ENCODE measurements at places on chromosomes 1 and 21.

GRCh38 chr1:25831569-25832196, 11.9 kb downstream of the MTFR1L start:
- no peak for DNase-seq

GRCh38 chr1:200384818-200385390, 24.9 kb downstream of the ZNF281 start:
- DNase-seq, result no peak

- DNase-seq, result no peak
These were observed 11.0 kb upstream of the LHX4 start for GRCh38 chr1:180218806-180219765.

GRCh38 chr21:18007121-18007520, 188.0 kb upstream of the C21orf91 start:
- no peak for DNase-seq

GRCh38 chr1:2426540-2426939, 14.2 kb upstream of the PEX10 start:
- DNase-seq, result no peak

DNA sequence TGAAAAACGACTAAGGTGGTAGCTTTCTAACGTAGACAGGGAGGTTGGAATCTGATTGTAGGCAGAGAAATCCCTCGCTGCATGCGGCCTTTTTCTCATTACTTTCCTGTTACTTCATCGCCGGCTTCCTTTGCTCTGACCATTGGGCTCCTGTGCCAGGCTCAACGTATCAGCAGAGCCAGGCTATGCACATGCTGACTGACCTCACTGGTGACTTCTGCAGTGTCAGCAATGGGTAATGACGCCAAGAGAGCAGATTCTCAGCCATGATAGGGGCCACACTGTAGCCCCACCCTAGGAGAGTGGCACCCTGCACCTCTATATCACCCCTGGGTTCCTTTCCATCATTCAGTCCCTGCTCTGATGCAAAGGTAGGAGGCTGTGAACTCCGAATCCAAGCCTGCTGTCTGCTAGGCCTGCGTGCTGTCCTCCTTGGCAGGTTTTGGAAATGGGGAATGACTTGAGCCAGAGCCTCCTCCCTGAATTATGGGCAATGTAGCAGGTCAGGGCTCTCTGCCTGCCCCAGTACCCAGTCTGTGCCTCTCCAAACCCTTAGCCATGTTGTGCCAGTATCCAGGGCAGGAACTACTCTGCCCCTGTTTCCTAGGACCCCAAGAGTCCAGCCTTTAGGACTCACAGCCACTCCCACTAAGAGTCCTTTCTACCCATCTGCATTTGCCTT, 11.4 kb downstream of the PPFIA4 start:
- DNase-seq, result no peak

- DNase-seq, result no peak
These were observed 4.7 kb upstream of the CD55 start for GRCh38 chr1:207316622-207317391.

DNA sequence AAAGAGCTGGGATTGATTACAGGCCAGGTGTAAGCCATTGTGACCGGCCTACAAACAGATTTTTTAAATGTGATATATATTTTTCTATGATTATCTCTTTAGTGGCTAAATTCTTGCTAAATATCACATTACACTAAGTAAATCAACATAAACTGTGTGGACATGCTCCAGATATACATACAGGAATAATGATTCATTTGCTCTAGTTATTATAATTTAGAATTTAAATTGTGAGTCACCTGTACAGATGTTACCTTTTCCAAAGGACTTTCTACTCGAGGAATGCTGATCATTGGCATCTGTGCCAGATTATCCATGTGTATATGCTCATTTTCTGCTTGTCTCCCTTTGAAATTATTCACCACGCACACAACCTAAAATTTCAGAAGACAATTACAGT, 90.1 kb downstream of the PLPPR5 start:
- DNase-seq, result no peak

- no peak for DNase-seq
These were observed 20.8 kb downstream of the DMBX1 start for GRCh38 chr1:46510341-46510997.

DNA sequence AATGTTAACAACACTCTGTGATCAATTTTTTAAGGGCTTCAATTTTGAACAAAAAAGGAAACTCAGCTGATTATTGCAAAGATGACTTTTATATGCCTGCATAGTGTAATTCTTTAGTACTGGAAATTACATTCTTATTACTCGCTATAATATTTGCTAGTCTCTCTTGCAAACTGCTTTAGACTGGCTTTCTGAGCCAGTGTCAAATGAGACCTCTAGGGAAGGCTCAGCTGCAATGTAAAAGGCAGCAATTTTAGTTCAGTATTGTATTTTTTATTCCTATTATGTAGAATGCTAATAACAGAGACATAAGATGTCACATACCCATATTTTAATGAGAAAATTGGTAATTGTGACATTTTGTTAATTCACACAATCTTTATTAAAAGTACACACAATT, 338.1 kb upstream of the LYPLAL1 start:
- DNase-seq, result no peak

GRCh38 chr1:12617511-12617900, 504 bp downstream of the DHRS3 start:
- DNase-seq, result no peak

DNA sequence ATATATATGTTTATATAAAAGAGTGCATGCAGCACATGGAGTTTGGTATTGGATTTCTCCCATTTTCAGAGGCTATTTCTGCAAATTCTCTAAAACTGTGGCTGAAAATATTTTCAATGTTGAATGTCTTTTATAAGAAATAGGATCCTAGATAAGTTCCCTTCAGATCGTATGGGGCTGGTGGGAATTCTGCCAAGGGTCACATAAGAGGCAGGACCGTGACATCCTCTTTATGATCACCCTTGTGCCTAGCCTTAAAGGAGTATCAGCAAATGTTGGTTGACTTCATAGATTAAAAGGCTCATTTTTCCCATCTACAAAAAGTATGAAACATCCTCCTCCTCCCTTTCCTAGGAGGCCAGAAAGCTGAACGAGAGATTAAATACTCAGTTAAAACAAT, 1.3 kb upstream of the IFNAR2 start:
- DNase-seq, result no peak

DNA sequence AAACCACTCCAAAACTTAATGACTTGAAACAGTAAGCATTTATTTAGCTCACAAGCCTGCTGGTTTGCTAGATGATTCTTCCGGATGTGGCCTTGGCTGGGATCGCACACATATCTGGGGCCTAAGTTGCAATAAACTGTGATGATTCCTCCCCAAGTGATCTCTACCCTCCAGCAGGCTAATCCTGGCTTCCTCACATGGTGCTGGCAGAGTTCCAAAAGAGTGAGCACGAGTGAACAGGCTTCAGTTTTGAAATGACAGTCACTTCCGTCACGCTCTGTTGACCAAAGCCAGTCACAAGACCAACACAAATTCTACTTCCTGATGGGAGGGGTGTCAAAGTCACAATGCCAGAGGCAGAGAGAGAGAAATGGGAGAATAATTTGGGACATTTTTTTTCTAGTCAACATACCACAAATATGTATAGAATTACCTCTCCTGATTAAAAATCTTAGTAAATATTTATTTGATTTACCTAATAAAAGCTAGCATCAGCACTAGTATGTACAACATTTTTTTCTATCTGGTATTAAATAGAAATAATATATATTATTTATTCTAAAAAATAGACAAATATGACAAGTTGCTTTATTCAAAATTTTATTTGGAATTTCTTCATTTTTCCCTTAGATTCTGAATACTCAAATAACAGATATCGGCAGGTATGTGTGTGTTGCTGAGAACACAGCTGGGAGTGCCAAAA, 292.7 kb downstream of the TPR start:
- no peak for DNase-seq

- no peak for DNase-seq
These were observed 77.1 kb downstream of the XCL2 start for GRCh38 chr1:168466714-168467131.

- DNase-seq, result no peak
These were observed 14.4 kb upstream of the CAMTA1 start for GRCh38 chr1:6770751-6771440.

DNA sequence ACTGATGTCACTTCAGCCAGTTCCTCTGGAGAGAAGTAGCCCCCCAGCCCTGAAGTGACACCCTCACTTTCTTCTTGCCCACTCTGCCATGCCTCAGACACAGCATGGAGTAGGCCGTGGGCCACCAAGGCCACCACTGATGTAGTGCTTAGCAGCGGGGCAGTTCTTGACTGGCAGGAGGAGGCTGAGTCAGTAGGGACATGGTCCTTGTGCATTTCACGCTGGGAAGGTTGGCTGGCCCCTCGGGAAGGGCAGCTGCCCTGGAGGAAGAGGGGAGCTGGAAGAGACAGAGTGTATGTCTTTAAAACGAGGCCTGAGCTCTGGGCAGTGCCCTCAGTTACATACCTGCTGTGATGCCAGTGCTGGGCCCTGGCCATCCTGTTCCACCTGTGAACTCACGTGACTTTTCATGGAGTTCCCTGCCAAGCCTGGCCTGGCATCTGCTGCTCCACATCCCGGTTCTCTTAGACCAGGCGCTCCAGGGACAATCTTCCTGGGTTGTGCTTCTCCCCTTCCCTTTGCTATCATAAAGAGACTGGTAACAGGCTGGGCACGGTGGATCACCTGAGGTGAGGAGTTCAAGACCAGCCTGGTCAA, 158.6 kb upstream of the TMEM51 start:
- no peak for DNase-seq

Measured in stimulated activated CD4-positive, alpha-beta T cell treated with anti-CD3 and anti-CD28 coated beads, TNF-alpha, amount 100 ng/mL, for 24 hours (primary cell).